ENCODE measurements at places on chromosomes 13 and 19. TPM values are rescaled to one million over a fixed set of nuclear protein-coding genes. Genes with fewer than 3 reads are reported as not detected.

GRCh38 chr13:92578358-92578757 is 648.2 kb upstream of the GPC6 start:
- no peak for DNase-seq

- no peak for DNase-seq
Measured at GRCh38 chr13:111289251-111289650, 31.2 kb upstream of the TEX29 start.

- DNase-seq, result no peak
Measured at GRCh38 chr13:84127597-84128128, 245.4 kb upstream of the SLITRK1 start.

DNA sequence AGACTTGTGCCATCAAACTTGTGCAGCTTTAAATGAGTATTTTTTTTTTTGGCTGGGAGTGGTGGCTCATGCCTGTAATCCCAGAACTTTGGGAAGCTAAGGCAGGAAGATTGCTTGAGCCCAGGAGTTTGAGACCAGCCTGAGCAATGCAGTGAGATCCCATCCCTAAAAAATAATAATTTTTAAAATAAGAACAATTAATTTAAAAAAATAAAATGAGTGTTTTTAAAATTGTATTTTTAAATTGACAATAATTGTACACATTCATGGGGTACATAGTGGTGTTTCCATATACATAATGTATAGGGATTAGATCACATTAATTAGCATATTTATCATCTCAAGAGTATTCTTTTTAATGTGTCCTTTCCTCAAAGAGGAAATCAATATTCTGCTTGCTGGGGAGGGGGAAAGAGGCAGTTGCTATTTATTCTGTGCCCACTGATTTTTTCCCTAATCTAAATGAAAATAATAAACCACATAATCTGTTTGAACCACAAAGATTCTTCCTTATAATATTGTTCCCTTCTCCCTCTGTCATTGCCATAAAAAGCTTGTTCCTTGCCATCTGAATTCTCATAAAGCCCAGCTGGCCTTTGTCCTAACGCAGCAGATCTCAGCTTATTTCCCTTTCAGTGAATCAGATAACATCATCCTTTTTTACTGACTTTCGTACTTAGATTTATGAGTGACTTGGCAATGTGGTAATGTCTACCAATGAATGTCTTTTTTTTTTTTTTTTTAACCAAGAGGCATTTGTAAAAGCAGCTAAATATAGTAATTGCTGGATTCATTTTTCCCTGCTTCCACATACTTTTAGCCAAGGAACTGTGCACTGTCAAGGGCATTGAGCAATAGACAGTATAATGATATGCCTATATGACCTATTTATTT is 81.8 kb upstream of the RUBCNL start:
- DNase-seq, result no peak

DNA sequence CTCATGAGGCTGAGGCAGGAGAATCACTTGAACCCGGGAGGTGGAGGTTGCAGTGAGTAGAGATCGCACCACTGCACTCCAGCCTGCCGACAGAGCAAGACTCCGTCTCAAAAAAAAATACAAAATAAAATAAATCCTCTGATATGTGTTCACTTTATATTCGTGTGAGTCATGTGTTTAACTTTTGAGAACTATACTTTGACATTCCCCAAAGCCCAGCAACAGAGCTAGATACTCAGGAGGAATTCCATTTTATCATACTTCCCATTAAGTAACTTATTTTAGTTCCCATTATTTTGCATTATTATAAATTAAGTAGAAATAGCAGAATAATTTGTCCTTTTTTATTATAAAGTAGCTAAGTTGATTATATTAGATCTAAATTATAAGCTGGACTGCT is 3.3 kb upstream of the CHAMP1 start:
- no peak for DNase-seq

- DNase-seq, result peak; percentile 92
Measured at GRCh38 chr13:98570929-98571372, 6.0 kb downstream of the STK24 start.

The SCGB2B2 gene
- 0.31 TPM for total RNA-seq

The CEACAM20 gene
- total RNA-seq, result not detected

DNA sequence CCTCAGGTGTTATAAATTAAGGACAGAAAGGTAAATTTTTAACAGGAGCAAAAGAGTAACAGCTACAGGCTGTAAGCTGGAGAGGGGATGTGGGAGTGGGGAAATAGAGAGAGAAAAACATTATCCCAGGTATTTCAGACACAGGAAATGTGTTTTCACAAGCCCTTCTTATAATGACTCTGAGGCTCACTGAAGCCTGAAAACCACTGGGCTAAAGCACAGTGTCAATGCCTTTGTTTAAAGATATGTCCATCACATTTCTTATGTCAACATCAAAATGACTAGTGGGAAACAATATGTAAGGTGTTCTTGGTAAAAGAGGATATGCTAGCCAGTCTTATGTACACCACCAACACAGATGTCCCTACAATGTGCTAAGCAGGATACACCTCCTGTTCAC is 365.9 kb downstream of the FGF14 start:
- no peak for DNase-seq

DNA sequence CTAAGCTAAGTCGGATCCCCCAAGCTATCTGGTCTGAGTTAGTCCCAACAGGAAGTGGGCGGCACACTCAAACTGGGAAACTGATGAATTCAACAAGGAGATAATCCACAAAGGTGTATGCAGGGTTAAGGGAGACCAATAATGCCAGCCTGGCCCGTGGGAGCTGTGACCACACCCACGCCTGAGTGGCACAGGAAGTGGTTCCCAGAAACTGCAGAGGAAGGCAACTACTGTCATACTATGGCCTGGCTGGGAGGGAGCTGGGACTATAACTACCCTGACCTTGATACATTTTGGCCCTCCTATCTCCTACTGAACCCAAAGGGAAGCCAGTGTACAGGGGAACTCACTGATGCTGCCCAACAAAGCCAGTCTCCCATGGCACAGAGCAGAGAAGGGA is 85.5 kb upstream of the TDRD3 start:
- no peak for DNase-seq

The NCR1 gene
- not detected for total RNA-seq

DNA sequence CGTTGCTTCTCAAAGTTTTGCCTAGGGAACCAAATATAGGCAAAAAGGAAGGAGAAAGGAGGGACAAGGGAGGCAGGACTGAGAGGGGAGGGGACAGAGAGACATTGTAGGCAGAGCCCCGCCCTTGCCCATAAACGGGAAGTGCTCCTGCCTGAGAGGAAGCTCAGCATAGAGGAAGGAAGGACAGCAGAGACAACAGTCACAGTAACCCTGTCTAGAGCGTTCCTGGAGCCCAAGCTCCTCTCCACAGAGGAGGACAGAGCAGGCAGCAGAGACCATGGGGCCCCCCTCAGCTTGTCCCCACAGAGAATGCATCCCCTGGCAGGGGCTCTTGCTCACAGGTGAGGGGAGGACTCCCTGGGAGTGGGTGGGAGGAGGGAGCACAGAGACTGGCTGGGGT is at the start of gene CEACAM21:
Gene CEACAM21 (plus strand): TSS at position 169 of the 400 bp plus-strand sequence. CDS start 109 bp downstream, at position 278.
- DNase-seq, result no peak

DNA sequence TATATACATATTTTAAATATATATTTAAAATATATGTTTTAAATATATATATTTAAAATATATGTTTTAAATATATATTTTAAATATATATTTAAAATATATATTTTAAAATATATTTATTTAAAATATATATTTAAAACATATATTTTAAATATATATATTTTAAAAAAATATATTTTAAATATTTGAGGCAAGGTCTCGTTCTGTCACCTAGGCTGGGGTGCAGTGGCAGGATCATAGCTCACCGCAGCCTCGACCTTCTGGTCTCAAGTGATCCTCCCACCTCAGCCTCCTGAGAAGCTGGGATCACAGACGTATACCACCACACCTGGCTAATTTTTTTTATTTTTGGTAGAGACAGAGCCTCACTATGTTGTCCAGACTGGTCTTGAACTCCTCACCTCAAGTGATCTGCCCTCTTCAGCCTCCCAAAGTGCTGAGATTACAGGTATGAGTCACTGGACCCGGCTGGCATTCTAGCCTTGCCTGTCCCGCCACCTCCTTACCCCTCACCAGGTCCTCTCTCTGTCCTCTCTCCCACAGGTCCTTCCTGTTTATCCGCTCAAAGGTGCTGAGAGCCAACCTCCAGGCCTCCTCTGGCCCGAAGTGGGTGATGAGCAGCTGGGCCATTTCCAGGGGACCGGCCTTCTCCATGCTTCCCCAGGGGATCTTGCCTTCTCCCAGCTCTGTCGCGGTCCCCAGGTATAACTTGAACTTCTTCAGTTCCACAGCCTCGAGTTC is 564 bp downstream of the NLRP12 start:
- DNase-seq, result no peak

DNA sequence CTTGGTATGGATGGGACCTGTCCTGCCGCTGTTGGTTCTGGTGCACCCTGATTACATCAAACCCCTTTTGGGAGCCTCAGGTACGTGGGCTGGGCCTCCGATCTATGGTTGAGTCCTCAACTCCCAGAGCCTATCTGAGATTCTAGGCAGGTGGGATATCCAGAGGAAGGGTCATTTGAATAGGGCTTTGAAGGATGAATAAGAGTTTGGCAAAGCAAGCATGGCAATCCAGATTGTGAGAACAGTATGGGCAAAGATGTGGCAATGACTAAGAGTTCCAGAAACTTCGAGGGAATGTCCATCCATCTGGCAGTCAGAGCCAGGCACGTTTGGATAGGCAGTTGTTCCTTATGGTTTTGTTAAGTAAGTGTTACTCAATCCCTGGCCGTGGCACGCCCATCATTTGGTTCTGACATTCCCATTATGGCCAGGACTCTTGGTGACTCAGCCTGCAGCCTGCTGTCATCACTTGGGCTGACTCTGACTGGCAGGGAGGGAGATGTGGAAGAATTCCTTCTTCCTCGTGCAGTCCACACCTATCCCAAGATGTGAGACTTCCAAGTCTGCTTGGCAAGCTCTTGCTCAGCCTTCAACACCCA is 21.5 kb downstream of the CYP4F22 start:
- DNase-seq, result no peak
